ENCODE measurements at places on chromosomes 2 and 18.

- H3K27ac ChIP-seq: no peak overlapping the region
- no peaks in the 10 kb centered on the region for H3K4me1 ChIP-seq
- H3K36me3 ChIP-seq: no peaks in the 10 kb centered on the region
Measured at GRCh38 chr2:238912228-238912915, 64.5 kb downstream of the TWIST2 start.

DNA sequence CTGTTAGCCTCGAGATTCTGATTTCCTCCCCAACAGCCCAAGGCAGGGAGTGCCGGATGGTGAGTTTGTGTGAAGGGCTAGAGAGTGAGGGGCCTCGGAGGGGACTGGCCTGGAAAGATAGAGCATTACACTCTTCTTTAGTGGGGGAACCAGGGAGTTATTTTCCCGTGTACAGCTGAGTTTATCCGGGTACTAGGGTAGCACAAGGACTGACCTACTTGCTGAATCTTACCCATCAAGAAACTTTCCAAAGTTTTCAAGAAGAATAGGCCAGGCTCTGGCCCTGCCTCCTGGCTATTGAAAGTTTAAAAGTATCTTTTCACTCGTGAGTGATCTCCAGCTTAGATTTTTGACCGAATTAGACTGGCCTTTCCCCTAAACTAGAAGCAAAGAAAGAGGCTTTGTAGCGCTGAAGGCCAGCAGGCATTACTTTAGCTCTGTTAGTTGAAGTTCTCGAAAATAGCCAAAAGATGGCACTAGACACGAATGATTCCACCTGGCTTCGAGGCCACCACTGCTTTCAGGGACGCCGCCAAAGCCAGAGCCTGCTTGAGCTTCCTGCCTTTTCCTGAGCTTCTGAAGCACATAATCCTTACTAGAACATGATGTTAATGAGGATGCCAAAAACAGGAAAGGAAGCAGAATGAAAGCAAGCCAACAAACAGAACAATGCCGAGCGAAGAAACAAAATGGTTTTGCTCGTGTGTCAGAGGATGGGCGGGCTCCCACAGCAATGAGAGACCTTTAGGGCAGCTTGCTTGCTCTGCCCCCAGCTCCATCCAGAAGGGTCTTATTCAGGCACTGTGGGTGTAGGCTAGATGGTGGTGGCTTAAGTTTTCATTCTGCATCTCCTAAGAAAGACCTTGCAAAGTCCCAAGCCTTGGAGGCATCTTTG lies 55.8 kb downstream of the TSN start:
- no peak overlapping the region for H3K27ac ChIP-seq
- no peaks in the 10 kb centered on the region for H3K4me1 ChIP-seq
- no peaks in the 10 kb centered on the region for H3K36me3 ChIP-seq

DNA sequence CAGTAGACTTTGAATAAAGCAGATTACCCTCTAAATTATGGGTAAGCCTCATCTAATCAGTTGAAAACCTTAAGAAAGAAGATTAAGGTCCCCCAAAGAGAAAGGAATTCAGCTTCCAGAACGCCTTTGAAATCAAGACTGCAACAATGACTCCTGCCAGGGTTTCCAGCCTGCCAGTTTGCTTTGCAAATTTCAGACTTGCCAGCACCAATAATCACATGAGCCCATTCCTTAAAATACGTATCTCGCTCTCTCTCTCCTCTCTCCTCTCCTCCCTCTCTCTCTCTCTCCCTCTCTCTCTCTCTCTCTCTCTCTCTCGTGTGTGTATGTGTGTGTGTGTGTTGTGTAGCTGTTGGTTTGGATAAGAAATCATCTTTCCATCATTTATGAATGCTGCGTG lies 184.2 kb downstream of the PDE1A start:
- no peaks in the 10 kb centered on the region for H3K4me1 ChIP-seq
- H3K27ac ChIP-seq: no peak overlapping the region
- no peaks in the 10 kb centered on the region for H3K36me3 ChIP-seq
- no peak for DNase-seq
- no peak overlapping the region for H3K4me3 ChIP-seq

GRCh38 chr2:164599954-164600589 lies 21.2 kb downstream of the GRB14 start:
- no peaks in the 10 kb centered on the region for H3K36me3 ChIP-seq
- no peak for DNase-seq
- H3K4me3 ChIP-seq: no peak overlapping the region
- no peaks in the 10 kb centered on the region for H3K27me3 ChIP-seq
- no peaks in the 10 kb centered on the region for H3K4me1 ChIP-seq
- no peak overlapping the region for H3K27ac ChIP-seq

- peaks cover 5% of the 10 kb centered on the region for H3K4me1 ChIP-seq
- H3K4me3 ChIP-seq: no peak overlapping the region
- H3K36me3 ChIP-seq: no peaks in the 10 kb centered on the region
Measured at GRCh38 chr2:43038696-43039094, 187.7 kb downstream of the ZFP36L2 start.

DNA sequence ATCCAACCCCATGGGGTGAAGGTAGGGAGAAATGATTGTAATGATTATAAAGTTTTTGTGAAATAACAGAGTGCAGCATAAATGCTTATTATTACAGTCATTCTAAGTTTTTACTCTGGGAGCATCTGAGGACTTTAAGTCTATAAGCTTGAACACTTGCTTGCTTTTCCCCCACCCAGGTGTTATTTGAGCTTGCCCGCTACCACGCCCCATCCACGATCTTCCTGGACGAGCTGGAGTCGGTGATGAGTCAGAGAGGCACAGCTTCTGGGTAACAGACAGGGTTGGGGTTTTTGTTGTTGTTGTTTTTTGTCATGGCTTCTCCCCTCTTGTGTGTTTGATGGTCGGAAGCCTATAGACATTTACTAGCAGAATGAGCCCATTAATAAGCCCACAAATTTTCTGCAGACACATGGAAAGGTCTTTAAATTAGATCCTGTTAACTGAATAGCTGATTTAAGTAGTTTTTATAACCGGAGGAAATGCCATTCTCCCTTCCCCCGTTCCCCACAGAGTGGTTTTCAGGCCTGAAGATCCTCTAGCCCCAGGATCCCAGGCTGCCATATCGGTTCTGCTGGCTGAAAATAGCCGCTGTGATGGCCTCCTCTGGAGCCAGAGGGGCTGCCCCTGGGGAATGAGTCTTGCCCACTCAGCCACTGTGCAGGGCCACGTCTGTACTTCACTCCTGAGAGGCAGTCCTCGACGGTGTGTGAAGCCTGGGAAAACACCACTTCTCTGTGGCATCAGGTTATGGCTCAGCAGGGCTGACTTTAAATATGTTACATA lies 39.9 kb upstream of the ELOA2 start:
- no peaks in the 10 kb centered on the region for H3K36me3 ChIP-seq
- H3K4me3 ChIP-seq: no peak overlapping the region
- no peak overlapping the region for H3K27ac ChIP-seq
- no peak for DNase-seq
- H3K27me3 ChIP-seq: no peaks in the 10 kb centered on the region

GRCh38 chr2:43040084-43040854 lies 186.1 kb downstream of the ZFP36L2 start:
- no peaks in the 10 kb centered on the region for H3K27me3 ChIP-seq
- H3K27ac ChIP-seq: no peak overlapping the region
- no peak for DNase-seq

DNA sequence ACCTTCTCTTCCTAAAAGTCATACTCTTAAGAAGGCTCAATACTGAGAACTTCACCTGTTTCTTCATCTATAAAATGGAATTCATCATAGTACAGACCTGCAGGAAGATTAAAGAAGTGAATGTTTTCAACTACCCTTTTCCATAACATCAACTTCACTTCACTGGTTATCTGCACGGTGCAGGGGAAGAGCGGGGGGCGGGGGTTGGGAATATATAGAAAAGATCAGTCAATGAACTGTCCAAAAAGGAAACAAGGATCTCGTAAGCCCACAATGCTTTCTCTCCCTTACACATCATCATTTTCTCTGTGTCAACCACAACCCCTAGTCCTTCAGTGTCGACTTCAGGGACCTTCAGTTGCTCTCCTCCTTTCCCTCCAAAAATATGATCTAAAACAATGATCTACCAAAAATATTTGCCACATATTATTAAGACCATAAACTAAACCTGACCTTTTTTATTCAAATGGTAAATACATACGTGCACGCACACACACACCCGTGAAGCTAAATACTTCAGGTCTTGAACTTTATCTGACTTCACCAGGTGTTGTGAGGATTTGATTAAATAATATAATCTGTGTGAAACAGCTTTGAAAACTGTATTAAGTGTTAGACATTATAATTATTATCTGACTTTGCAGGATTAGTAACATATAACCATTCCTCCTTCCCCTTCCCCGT lies 4.9 kb downstream of the MBOAT2 start:
- no peak overlapping the region for H3K4me3 ChIP-seq
- no peak overlapping the region for H3K27ac ChIP-seq
- peaks cover 7% of the 10 kb centered on the region for H3K4me1 ChIP-seq
- DNase-seq: no peak

GRCh38 chr2:149739883-149740265 lies 152.3 kb upstream of the MMADHC start:
- H3K36me3 ChIP-seq: no peaks in the 10 kb centered on the region
- no peak for DNase-seq
- H3K27ac ChIP-seq: no peak overlapping the region
- H3K4me3 ChIP-seq: no peak overlapping the region
- H3K27me3 ChIP-seq: no peaks in the 10 kb centered on the region

DNA sequence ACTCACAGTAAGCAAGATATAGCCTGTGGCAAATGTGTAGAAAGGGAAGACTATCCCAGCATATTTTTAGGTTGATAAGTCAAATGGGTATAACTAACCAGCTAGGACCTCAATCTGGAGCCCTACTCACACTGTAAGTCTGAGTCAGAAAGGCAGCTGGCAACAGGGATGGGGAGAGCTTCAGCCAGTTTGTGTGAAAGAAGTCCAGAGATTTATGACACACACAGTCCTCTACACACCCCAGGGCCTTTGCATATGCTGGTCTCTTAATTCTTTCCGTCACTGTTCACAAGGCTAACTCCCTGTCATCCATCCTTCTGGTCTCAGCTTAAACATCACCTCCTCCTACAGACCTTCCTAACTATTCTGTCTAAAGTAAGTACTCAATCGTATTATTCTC lies 5.9 kb upstream of the TCF4 start:
- no peak for DNase-seq
- H3K4me1 ChIP-seq: peaks cover 7% of the 10 kb centered on the region
- no peak overlapping the region for H3K27ac ChIP-seq
- no peaks in the 10 kb centered on the region for H3K36me3 ChIP-seq
- peaks cover 7% of the 10 kb centered on the region for H3K27me3 ChIP-seq

DNA sequence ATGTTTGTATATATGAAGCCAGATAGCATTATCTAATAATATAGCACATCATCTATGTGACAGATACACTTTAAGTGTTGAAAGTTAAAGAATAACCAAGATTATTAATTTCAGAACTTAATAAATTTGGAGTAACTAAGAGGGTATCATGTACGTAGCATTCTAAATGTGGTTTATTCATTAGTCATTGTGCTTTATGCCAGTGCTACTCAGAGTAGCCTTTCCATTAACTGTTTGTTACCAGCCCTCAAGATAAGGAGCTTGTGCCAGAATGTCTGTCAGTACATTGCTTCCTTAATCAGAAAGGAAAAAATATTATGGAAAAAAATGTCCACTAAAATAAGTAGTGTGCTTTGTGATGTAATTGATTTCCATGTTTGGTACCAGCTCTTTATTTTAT lies 94.9 kb upstream of the TWSG1 start:
- DNase-seq: no peak
- H3K27me3 ChIP-seq: no peaks in the 10 kb centered on the region
- H3K27ac ChIP-seq: no peak overlapping the region
- H3K36me3 ChIP-seq: no peaks in the 10 kb centered on the region
- H3K4me3 ChIP-seq: no peak overlapping the region

- no peak overlapping the region for H3K4me3 ChIP-seq
- H3K27ac ChIP-seq: no peak overlapping the region
- DNase-seq: no peak
- H3K36me3 ChIP-seq: no peaks in the 10 kb centered on the region
Measured at GRCh38 chr2:229610872-229611271, 103.5 kb downstream of the DNER start.

DNA sequence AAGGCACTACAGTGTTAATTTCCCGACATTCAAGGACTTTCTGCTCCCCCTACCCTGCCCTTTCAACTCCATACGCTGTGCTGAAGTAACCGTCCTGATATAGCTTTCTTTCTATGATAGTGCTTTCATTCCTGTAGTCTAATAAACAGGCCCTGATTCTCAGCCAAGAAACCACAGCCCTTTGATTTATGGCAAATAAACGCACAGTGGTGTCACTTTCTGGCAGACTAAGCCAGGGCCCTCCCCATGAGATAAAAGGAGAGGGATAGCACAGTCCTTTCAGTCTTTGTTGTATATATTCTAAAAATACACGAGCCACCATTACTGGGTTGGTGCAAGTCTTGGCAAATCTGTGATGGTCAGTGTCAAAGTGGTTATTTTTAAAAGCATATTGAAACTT lies 291.2 kb downstream of the ALPK2 start:
- H3K27ac ChIP-seq: no peak overlapping the region
- H3K4me3 ChIP-seq: no peak overlapping the region

DNA sequence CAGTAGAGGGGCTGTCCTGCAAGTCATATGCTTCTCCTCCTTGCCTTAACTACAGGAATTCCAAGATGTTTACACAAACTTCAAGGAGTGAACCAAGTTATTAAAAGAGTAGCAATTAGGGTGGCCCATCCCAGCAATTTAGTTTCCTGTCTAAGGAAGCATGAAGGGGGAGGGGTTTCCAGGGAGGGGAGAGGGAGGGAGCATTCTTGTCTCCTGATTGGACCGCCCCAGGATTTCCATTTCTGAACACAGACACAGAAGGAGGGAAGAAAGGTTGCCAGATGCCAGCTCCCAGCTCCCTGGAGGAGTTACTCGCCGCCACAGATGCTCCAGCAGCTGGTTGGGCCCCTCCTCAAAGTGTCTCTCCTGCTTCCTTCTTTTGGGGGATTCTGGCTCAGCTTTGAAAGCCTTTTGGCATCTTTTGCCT lies 107.6 kb downstream of the TRIB2 start:
- no peak overlapping the region for H3K27ac ChIP-seq
- peaks cover 6% of the 10 kb centered on the region for H3K27me3 ChIP-seq
- DNase-seq: no peak
- no peaks in the 10 kb centered on the region for H3K36me3 ChIP-seq
- H3K4me3 ChIP-seq: no peak overlapping the region

GRCh38 chr2:118808429-118808809 lies 39.0 kb downstream of the EN1 start:
- peaks cover 48% of the 10 kb centered on the region for H3K27me3 ChIP-seq
- no peak overlapping the region for H3K4me3 ChIP-seq
- no peaks in the 10 kb centered on the region for H3K36me3 ChIP-seq

- DNase-seq: no peak
- H3K27ac ChIP-seq: no peak overlapping the region
- no peaks in the 10 kb centered on the region for H3K27me3 ChIP-seq
- H3K4me3 ChIP-seq: no peak overlapping the region
- no peaks in the 10 kb centered on the region for H3K4me1 ChIP-seq
Measured at GRCh38 chr2:22703286-22703920, 681.6 kb upstream of the KLHL29 start.

DNA sequence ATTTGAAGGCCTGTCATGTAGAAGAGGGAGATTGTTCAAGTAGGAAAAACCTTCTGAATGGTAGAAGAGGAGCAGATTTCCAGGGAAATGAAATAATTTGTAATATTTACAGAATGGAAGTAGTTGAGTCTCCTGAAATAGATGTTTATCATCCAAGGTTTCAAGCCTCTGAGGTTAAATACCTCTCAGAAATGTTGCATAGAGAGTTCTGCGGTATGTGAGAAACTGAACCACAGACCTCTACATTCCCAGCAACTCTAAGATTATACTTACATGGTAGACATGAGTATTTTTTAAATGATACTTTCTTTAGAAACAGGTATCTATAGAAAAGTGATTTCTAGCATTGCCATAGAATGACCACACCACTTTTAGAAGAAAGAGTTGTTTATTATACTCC lies 379.8 kb upstream of the FANCL start:
- H3K4me3 ChIP-seq: no peak overlapping the region
- no peaks in the 10 kb centered on the region for H3K36me3 ChIP-seq
- H3K4me1 ChIP-seq: no peaks in the 10 kb centered on the region
- H3K27me3 ChIP-seq: no peaks in the 10 kb centered on the region
- no peak overlapping the region for H3K27ac ChIP-seq
